ENCODE measurements at places on chromosomes 7 and 10.

- H3K36me3 ChIP-seq = no peaks in the 10 kb centered on the region
- H3K27me3 ChIP-seq = no peaks in the 10 kb centered on the region
- H3K27ac ChIP-seq = no peak overlapping the region
- H3K4me3 ChIP-seq = no peak overlapping the region
- ATAC-seq = no peak
Observed at GRCh38 chr10:47247148-47248059, 52.6 kb upstream of the GDF10 start.

- ATAC-seq = no peak
- H3K27me3 ChIP-seq = no peaks in the 10 kb centered on the region
- no peaks in the 10 kb centered on the region for H3K4me1 ChIP-seq
- H3K4me3 ChIP-seq = no peak overlapping the region
- H3K27ac ChIP-seq = no peak overlapping the region
- no peaks in the 10 kb centered on the region for H3K36me3 ChIP-seq
Observed at GRCh38 chr10:45278860-45279498, 36.4 kb downstream of the OR13A1 start.

- H3K27me3 ChIP-seq = no peaks in the 10 kb centered on the region
- no peak for ATAC-seq
- H3K27ac ChIP-seq = no peak overlapping the region
- no peak overlapping the region for H3K4me3 ChIP-seq
- no peaks in the 10 kb centered on the region for H3K4me1 ChIP-seq
Observed at GRCh38 chr7:70188901-70189650, 590.8 kb downstream of the AUTS2 start.

GRCh38 chr7:48959676-48960075 is 35.3 kb downstream of the CDC14C start:
- no peak for ATAC-seq
- H3K27me3 ChIP-seq = no peaks in the 10 kb centered on the region
- H3K4me1 ChIP-seq = no peaks in the 10 kb centered on the region
- H3K4me3 ChIP-seq = no peak overlapping the region

DNA sequence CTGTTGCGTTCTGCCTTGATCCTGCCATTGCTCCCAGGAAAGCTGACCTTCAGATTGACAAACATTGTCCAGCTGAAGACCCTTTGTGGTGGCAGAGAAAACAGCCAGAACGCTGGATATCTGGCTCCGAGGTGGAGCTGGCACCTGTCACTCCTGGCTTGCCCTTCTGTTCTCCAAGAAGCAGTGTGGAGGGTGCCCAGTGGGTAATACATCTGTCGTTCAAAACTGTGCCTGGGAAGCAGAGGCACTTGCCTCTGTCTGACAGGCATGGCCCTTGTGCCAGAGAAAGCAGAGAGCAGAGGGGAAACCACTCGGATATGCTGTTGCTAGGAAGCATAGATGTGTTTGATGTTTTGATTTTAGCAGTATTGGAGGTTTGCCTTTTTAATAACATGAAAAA is 231.4 kb downstream of the BMPER start:
- H3K27ac ChIP-seq = no peak overlapping the region
- H3K27me3 ChIP-seq = no peaks in the 10 kb centered on the region
- ATAC-seq = no peak
- no peak overlapping the region for H3K4me3 ChIP-seq

DNA sequence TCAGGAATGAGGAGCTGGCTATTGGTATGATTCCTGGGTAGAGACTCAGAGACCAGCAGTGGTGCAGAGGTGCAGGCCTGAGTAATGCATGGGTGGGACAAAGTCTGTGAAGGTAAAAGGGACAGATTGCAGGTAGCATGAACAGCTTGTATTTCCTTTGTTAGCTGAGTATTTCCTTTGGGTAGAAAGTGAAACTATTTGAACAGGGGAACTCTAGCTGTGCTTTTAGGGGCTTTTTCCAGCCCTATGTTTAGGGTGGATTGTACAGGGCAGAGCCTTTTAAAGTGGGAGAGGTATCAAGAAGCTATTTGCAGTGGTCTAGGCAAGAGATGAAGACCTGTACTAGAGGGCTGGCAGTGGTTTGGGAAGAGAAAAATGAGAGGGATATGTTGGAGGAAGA is 739.9 kb downstream of the REEP3 start:
- ATAC-seq = no peak
- H3K4me1 ChIP-seq = no peaks in the 10 kb centered on the region
- no peak overlapping the region for H3K4me3 ChIP-seq
- no peak overlapping the region for H3K27ac ChIP-seq
- no peaks in the 10 kb centered on the region for H3K27me3 ChIP-seq
- H3K36me3 ChIP-seq = no peaks in the 10 kb centered on the region

GRCh38 chr7:30148951-30149459 is 14.2 kb downstream of the MTURN start:
- no peaks in the 10 kb centered on the region for H3K27me3 ChIP-seq
- ATAC-seq = peak; percentile 68
- H3K27ac ChIP-seq = no peak overlapping the region
- H3K36me3 ChIP-seq = no peaks in the 10 kb centered on the region
- no peaks in the 10 kb centered on the region for H3K4me1 ChIP-seq
- H3K4me3 ChIP-seq = peak overlapping the region; percentile 60

DNA sequence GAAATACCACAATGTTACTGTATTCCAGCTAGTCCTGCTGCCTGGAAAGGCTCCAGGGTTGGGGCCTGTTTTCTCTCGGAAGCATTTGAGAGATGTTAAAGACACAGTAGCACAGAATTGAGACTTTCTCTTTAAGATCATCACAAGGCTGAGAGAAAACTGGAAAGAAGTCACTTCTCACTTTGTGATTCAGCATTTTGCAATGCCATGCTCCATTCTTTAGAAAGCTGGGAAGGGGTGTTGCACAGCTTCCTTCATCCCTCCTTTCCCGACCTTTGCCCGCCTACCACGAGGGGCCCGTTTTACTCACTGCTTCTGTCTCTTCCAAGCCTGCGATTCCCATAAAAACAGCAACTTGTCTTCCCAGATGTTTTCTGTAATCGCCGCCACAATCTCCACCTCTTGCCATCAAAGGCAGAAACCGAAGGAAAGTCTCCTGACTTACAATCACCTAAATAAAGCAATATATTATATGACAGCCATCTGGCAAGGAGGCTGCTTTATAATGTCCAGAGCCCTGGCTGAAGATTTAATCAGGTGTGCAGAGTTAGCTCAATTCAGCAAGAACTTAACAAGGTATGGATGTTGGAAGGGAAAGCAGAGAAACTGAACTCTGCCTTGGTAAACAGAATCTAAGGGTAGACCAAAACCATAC is 18.9 kb downstream of the NOD1 start:
- H3K4me1 ChIP-seq = peaks cover 42% of the 10 kb centered on the region
- peak overlapping the region; percentile 28 for H3K27ac ChIP-seq
- H3K4me3 ChIP-seq = no peak overlapping the region
- peaks cover 29% of the 10 kb centered on the region for H3K36me3 ChIP-seq

DNA sequence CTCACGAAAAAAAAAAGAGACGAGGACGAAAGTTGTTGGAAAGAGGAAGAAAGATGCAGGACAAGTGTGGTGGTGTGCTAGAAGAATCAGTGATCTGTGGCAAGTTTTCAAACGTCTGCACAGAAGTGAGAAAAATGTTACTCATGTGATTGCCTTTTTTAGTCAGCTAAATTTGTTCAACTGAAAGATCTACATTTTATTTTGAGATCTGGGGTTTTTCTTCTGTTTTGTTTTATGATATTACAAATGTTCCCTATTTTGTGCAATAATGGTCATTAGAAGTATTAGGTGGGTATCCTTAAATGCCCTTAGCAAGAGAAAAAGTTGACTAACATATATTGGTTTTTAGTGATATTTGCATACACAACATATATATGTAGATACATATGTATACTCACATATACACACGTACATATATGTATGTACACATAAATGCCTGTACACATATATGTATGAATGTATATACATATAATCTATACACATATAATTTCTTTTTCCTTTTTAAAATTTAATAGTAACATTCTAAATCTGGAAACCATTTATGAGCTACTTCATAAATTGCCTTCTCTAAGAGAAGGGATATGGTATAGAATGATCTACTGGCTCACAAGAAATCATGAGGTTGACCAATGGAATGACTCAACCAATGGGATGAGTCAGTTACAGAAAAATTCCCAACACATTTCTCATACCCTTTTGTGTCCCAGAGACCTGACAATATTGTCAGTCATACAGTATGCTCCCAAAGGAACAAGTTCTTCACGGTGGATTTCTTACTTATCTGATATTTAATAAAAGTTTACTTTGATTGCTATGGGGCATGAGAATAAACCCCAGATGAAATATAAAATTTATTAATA is 38.4 kb downstream of the SLC39A12 start:
- H3K27ac ChIP-seq = peak overlapping the region; percentile 75
- H3K4me3 ChIP-seq = no peak overlapping the region
- ATAC-seq = peak; percentile 79
- no peaks in the 10 kb centered on the region for H3K27me3 ChIP-seq

DNA sequence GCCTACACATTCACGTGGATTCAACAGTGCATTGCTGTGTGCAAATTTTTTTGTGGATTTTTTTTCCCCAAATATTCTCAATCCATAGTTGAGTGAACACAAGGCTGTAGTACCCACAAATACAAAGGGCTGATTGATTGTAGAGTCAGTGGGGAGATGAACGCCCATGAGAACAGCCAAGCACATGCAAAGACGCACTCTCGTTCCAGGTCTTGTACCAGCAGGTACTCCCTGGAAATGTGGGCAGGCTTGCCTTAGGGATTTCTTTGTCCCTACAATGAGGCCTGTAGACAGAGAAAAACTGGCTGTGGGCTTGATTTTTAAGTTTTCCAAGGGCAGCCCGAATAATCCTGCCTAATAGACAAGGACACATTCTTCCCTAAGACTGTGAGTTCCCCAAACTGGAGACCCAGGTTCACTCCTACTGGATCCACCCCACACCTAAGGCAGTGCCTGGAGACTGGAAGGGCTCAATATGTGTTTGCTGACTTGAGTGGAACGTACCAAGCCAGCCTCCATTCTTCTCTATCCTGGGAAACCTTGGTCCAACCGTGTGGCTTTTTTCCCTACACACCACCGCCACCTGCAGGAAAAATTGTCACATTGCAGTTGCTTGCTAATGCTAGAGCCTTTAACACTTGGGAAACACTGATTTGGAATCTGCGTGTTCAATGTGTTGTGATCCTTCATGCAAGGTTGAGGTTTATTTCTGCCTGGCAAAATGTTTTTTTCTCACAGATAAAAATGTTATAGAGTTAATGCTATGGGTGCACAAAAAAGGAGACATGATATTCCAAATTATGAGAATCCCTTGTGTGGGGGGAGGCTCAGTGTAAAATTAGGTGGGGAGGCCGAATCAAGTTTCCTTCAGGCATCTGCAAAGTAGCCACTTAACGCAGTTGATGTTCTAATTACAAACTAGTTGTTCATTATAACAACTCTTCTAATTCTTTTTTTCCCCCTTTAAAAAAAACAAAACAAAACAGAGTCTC is 49.3 kb downstream of the PPP1R17 start:
- H3K4me3 ChIP-seq = no peak overlapping the region
- no peak overlapping the region for H3K27ac ChIP-seq
- no peaks in the 10 kb centered on the region for H3K4me1 ChIP-seq
- no peaks in the 10 kb centered on the region for H3K36me3 ChIP-seq
- ATAC-seq = no peak

DNA sequence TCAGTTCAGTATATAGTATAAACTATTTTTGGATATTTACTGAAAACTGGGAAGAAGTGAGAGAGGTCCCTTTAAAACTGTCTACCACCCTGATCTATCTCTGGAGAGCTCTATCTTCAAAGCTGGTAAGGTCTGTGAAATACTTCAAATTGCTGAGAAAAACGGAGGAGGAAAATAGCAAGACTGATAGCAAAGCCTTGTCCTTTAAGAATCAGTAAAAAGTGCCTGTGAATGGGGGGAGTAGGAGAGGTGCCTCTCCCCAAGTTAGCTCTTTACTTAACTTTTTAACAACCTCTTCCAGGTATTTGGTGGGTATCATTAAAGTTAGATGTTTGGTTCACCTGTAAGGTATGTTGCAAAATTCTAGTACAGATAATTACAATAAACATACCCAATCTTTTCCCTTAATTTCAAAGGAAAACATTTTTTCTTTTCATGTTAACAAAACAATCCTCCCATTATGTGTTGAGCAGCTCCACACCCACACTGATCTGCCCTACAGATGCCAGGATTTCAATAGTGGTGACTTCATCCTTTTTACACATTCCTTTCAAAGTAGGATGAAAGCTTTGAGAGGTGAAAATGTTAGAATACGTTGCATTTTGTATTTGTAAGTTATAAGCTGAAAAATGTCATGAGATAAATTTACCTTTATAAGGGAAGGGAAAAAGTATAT is 149.2 kb downstream of the CRPPA start:
- H3K27ac ChIP-seq = no peak overlapping the region
- H3K36me3 ChIP-seq = no peaks in the 10 kb centered on the region
- no peak for ATAC-seq
- peaks cover 7% of the 10 kb centered on the region for H3K4me1 ChIP-seq

GRCh38 chr7:85521108-85521694 is 334.3 kb upstream of the SEMA3D start:
- no peak for ATAC-seq
- no peaks in the 10 kb centered on the region for H3K27me3 ChIP-seq
- no peak overlapping the region for H3K4me3 ChIP-seq
- H3K4me1 ChIP-seq = no peaks in the 10 kb centered on the region
- H3K27ac ChIP-seq = no peak overlapping the region

- H3K4me3 ChIP-seq = peak overlapping the region; percentile 87
- peak overlapping the region; percentile 85 for H3K27ac ChIP-seq
- no peak for ATAC-seq
- H3K36me3 ChIP-seq = peaks cover 19% of the 10 kb centered on the region
- no peaks in the 10 kb centered on the region for H3K27me3 ChIP-seq
Observed at GRCh38 chr10:128048819-128049210, 77.4 kb downstream of the MKI67 start.

GRCh38 chr10:17003651-17004286 is 125.8 kb downstream of the CUBN start:
- peaks cover 27% of the 10 kb centered on the region for H3K27me3 ChIP-seq
- no peak overlapping the region for H3K4me3 ChIP-seq
- peaks cover 10% of the 10 kb centered on the region for H3K4me1 ChIP-seq
- no peak for ATAC-seq

DNA sequence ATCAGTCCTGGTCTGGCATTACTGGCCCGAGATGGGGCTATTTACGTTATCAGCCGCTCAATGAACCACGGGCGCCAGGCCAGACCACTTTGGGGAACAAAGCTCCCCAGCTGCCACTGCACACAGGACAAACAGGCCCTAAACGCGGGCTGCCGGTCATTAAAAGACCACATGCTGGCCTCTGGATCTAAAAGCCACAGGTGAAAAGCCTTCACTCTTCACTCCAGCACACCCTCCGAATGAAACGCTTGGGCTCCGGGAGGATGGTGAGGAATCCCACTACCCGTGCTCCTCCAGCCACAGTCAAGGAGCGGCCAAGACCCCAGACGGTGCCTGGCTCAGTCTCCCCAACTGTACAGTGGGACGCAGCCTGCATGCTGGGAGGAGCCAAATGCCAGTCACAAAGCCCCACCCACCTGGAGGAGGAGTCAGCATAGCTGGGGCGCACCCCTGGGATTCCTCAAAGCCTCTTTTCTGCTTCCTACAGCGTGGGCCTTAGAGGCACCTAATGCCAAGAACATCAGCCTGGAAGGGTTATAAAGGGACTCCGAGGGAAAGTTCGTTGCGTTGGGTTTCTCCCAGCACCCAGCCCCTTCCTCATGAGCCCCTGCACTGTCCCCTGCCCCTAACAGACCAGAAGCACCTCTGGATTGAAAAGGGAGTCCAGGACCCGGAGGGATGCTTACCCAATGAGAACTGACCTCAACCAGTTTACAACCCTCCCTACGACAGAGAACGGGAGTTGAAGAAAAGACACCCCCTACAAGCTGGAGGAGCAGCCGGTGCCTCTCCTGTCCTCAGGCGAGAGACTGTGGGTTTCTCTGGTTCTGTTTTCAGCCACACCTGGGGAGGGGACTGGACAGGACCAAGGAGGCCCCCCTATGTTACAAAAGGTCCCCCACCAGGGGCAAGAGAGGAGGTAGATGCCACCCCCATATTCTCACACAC is 4.7 kb downstream of the PDGFA start:
- no peak for ATAC-seq
- H3K4me3 ChIP-seq = no peak overlapping the region
- no peaks in the 10 kb centered on the region for H3K36me3 ChIP-seq
- H3K27me3 ChIP-seq = peaks cover 34% of the 10 kb centered on the region

All from stimulated activated memory B cell treated with anti-CD40 and anti-IgM and Interleukin-4, amounts not matched to agents 10 μg/mL and 1 μg/mL and 100 μg/mL, for 72 hours (primary cell).